Lung (tissue), 17 donors: ENCODE measurements at places on chromosomes 11 and 22. TPM values are rescaled to one million over a fixed set of nuclear protein-coding genes. Genes with fewer than 3 reads are reported as not detected.

DNA sequence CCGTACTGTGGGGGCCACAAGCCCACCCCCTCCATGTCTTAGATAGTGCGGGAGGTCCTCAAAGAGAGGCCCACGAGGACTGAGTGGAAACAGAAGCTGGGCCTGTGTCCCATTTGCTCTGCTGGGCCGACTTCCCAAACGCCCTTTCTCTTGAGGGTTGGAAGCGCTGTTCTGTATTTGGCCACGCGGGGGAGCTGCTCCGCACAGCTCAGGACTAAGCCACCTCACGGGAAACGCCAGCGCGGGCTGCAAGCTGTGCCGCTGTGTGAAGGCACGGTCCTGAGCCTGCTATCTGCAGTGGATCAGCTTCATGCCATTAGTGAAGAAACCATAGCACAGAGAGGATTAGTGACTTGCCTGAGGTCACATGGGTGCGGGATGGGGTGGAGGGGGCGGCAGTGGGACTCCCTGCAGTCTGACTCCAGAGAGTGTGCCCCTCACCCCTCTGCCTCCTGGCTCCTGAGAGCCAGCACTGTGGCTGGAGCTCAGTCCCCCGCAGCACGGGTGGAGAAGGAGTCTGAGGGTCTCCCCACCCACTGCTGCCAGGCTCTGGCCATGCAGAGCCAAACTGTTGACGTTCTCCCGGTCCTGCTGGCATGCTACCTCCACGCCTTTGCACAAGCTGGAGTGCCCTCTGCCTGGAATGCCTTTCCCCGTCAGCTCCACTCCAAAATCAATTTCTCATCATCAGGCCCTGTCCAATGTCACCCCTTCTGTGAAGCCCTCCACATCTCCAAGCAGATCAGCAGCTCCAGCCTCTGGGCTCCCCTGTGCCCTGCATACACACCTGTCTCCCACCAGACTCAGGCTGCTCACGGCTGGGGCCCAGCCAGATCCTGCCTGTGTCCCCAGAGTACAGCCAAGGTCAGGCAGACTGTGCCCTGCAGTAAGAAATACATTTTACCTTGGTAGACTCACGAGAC lies 51.5 kb upstream of the LRRC32 start:
- DNase-seq: peak; percentile 85
- H3K27me3 ChIP-seq: no peaks in the 10 kb centered on the region
- H3K4me3 ChIP-seq: no peak overlapping the region
- no peak overlapping the region for H3K27ac ChIP-seq
- H3K4me1 ChIP-seq: no peaks in the 10 kb centered on the region

- H3K4me1 ChIP-seq: no peaks in the 10 kb centered on the region
- H3K36me3 ChIP-seq: no peaks in the 10 kb centered on the region
- H3K27ac ChIP-seq: no peak overlapping the region
- H3K27me3 ChIP-seq: no peaks in the 10 kb centered on the region
These were observed 12.9 kb downstream of the RIBC2 start for GRCh38 chr22:45426387-45426786.

GRCh38 chr11:47480762-47481161 lies 31.8 kb upstream of the RAPSN start:
- no peaks in the 10 kb centered on the region for H3K27me3 ChIP-seq
- H3K4me3 ChIP-seq: no peak overlapping the region
- no peak for DNase-seq
- peaks cover 7% of the 10 kb centered on the region for H3K4me1 ChIP-seq

- no peaks in the 10 kb centered on the region for H3K4me1 ChIP-seq
- DNase-seq: no peak
- H3K4me3 ChIP-seq: no peak overlapping the region
- H3K27me3 ChIP-seq: no peaks in the 10 kb centered on the region
- no peak overlapping the region for H3K27ac ChIP-seq
These were observed 17.1 kb upstream of the APLP2 start for GRCh38 chr11:130052567-130052966.

- no peak overlapping the region for H3K4me3 ChIP-seq
- H3K27me3 ChIP-seq: no peaks in the 10 kb centered on the region
- no peaks in the 10 kb centered on the region for H3K4me1 ChIP-seq
- no peaks in the 10 kb centered on the region for H3K36me3 ChIP-seq
- no peak overlapping the region for H3K27ac ChIP-seq
These were observed 4.8 kb upstream of the PRSS23 start for GRCh38 chr11:86795511-86795910.

- no peaks in the 10 kb centered on the region for H3K36me3 ChIP-seq
- DNase-seq: no peak
- no peak overlapping the region for H3K27ac ChIP-seq
- no peak overlapping the region for H3K4me3 ChIP-seq
- H3K27me3 ChIP-seq: no peaks in the 10 kb centered on the region
These were observed 82.2 kb downstream of the BUD13 start for GRCh38 chr11:116690611-116691010.

DNA sequence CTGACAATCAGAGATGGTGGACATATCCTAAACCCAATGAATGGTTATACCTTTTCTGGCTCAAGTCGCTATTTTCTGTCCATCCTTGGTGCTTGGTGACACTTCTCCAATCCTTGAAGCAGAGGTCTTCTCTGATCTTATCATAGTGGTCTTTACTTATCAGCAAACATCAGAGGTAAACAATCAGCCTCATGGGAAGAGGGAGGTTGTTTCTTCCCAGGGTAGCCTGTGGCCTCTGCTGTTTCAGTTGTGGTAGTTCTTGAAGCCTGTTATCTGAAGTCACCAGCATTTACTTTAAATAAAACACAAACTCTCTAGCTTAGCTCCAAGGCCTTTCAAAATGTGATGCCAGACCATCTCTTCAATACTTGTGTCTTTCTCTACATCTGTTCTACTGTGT lies 66.7 kb downstream of the RRM1 start:
- no peak overlapping the region for H3K27ac ChIP-seq
- H3K4me3 ChIP-seq: no peak overlapping the region
- H3K36me3 ChIP-seq: no peaks in the 10 kb centered on the region

DNA sequence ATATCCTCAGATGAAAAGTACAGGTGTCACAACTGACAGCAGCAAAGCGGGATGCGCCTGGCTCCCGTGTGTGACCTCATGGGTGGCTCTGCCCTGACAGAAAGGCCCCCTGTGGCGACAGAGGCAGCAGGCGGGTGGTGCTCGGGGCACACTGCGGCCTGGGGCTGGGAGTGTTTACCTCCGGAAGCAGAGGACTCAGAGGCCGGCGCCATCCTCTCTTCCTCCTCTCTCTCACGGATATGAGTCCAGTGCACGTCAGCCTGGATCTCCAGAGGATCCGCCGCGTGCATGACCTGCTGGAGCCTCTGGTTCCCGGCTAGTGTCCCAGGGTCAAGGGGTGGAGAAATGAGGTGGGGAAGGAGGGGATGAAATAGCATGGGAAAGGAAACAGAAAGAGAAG lies 53.2 kb upstream of the BID start:
- H3K27me3 ChIP-seq: no peaks in the 10 kb centered on the region
- H3K4me3 ChIP-seq: no peak overlapping the region
- H3K4me1 ChIP-seq: no peaks in the 10 kb centered on the region
- peaks cover 14% of the 10 kb centered on the region for H3K36me3 ChIP-seq
- no peak overlapping the region for H3K27ac ChIP-seq
- no peak for DNase-seq

GRCh38 chr11:12321217-12321937 lies 56.0 kb upstream of the PARVA start:
- no peaks in the 10 kb centered on the region for H3K36me3 ChIP-seq
- no peak for DNase-seq
- H3K4me3 ChIP-seq: no peak overlapping the region
- H3K27ac ChIP-seq: no peak overlapping the region

DNA sequence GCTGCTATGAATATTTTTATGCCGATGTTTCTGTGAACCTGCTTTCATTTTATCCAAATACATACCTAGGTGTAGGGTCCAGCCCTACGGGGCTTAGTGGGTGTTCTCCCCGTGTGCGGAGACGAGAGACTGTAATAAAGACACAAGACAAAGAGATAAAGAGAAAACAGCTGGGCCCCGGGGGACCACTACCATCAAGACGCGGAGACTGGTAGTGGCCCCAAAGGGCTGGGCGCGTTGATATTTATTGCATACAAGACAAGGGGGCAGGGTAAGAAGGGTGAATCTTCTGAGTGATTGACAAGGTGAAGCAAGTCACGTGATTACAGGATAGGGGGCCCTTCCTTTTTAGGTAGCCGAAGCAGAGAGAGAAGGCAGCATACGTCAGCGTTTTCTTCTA lies 920.1 kb downstream of the BRD1 start:
- no peaks in the 10 kb centered on the region for H3K27me3 ChIP-seq
- H3K36me3 ChIP-seq: no peaks in the 10 kb centered on the region
- H3K27ac ChIP-seq: no peak overlapping the region
- no peaks in the 10 kb centered on the region for H3K4me1 ChIP-seq
- no peak for DNase-seq
- no peak overlapping the region for H3K4me3 ChIP-seq

- no peak overlapping the region for H3K27ac ChIP-seq
- H3K36me3 ChIP-seq: no peaks in the 10 kb centered on the region
- DNase-seq: peak; percentile 34
- peak overlapping the region; percentile 79 for H3K4me3 ChIP-seq
- no peaks in the 10 kb centered on the region for H3K27me3 ChIP-seq
These were observed 540 bp downstream of the MEN1 start for GRCh38 chr11:64809781-64810241.

GRCh38 chr11:73259406-73260126 lies 12.6 kb upstream of the P2RY6 start:
- H3K27ac ChIP-seq: no peak overlapping the region
- no peaks in the 10 kb centered on the region for H3K4me1 ChIP-seq
- no peaks in the 10 kb centered on the region for H3K36me3 ChIP-seq
- no peak overlapping the region for H3K4me3 ChIP-seq
- H3K27me3 ChIP-seq: peaks cover 6% of the 10 kb centered on the region

DNA sequence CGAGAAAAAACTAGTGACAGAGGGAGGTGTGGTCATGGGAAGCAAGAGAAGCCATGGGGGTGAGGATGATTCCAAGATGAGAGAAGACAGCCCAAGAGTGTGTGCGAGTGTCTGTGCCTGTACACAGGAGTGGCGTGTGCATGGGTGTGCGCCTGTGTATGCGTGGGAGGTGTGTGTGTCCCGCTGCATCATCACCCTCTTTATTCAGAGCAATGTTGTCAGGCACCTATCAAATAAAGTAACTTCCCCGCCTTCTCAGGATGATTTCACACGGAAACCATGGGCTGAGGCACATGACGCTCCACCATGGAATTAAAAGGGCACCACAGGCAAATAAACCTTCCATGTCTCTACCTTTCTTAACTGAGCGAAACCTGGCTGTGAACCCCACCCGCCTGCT lies 24.6 kb downstream of the MS4A10 start:
- no peak overlapping the region for H3K4me3 ChIP-seq
- H3K27me3 ChIP-seq: no peaks in the 10 kb centered on the region
- no peak overlapping the region for H3K27ac ChIP-seq

GRCh38 chr11:76626266-76626665 lies 44.3 kb downstream of the LRRC32 start:
- DNase-seq: no peak
- no peaks in the 10 kb centered on the region for H3K27me3 ChIP-seq
- peaks cover 3% of the 10 kb centered on the region for H3K4me1 ChIP-seq
- no peaks in the 10 kb centered on the region for H3K36me3 ChIP-seq

DNA sequence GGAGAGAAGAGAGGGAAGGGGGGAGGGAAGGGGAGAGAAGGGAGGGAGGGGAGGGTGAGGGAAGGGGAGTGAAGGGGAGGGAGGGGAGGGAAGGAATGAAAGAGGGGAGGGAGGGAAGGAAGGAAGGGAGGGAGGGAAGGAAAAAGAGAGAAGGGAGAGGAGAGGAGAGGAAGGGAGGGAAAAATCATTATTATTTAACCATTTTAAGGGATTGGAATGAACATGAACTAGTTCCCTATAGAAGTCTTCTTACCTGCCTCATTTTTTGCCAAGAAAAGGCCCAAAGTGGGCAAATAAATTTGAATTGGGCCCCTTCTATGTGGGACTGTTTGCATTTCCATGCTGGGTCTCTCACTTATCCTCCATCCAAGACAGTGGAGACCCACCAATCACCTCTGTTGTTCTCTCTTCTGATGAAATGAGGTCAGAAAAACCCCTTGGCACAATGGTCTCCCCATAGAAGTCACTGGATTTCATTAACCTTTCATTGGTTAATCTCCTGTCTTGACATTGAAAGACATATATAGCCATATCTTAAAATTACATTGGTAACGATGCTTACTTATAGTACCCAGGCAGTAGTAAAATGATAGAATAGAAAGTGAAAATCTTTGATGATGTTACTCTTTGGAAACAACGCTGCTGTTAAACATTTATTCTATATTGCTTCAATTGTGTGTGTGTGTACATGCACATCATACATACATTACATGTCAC lies 80.1 kb upstream of the ASPHD2 start:
- H3K27me3 ChIP-seq: peaks cover 5% of the 10 kb centered on the region
- DNase-seq: no peak
- no peak overlapping the region for H3K27ac ChIP-seq
- no peak overlapping the region for H3K4me3 ChIP-seq
- no peaks in the 10 kb centered on the region for H3K4me1 ChIP-seq

DNA sequence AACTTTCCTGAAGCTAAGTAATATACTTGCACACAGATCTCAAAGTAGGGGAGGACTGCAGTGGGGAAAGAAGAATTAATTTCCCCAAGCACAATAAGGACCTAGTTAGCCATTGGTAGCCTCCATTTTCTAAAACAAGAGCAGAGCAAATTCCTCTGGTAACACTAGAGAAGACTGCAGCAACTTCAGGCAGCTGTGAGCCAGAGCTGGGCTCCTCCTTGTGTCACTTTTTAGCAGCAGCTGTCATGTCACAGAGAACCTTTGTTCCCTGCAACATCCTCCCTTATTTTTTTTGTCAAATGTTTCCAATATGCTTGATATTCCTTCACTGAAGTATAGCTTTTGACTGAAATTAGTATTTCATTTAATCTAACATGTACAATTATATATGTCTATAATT lies 54.4 kb downstream of the RRAS2 start:
- DNase-seq: peak; percentile 75
- H3K4me1 ChIP-seq: no peaks in the 10 kb centered on the region
- no peaks in the 10 kb centered on the region for H3K36me3 ChIP-seq
- no peak overlapping the region for H3K4me3 ChIP-seq

GRCh38 chr11:46465683-46466082 lies 74.1 kb upstream of the CHRM4 start:
- H3K4me3 ChIP-seq: no peak overlapping the region
- no peak for DNase-seq
- H3K4me1 ChIP-seq: no peaks in the 10 kb centered on the region

DNA sequence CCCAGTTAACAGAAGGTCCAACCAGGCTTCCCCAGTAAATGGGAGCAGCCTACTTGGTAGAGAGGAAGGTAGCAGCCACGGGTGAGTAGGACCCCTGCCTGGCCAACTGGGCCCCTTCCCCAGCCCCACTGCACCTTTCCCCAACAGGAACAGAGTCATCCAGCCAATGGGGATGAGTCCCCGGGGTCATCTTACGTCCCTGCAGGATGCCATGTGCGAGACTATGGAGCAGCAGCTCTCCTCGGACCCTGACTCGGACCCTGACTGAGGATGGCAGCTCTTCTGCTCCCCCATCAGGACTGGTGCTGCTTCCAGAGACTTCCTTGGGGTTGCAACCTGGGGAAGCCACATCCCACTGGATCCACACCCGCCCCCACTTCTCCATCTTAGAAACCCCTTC lies 6.6 kb downstream of the RIC8A start:
- peaks cover 10% of the 10 kb centered on the region for H3K4me1 ChIP-seq
- peaks cover 57% of the 10 kb centered on the region for H3K36me3 ChIP-seq

GRCh38 chr11:72597721-72598120 lies 76.5 kb downstream of the PDE2A start:
- DNase-seq: no peak
- H3K36me3 ChIP-seq: no peaks in the 10 kb centered on the region
- H3K27me3 ChIP-seq: peaks cover 40% of the 10 kb centered on the region
- H3K4me1 ChIP-seq: no peaks in the 10 kb centered on the region
- no peak overlapping the region for H3K4me3 ChIP-seq
- H3K27ac ChIP-seq: no peak overlapping the region

VSIG10L2 gene
- polyA plus RNA-seq: 0.26 TPM

TUB gene
- 0.96 TPM for polyA plus RNA-seq

OR4C5 gene
- not detected for polyA plus RNA-seq

DNAJB13 gene
- 6.7 TPM for polyA plus RNA-seq

ELFN2 gene
- polyA plus RNA-seq: 1.6 TPM
